Stimulated activated CD4-positive, alpha-beta T cell treated with anti-CD3 and anti-CD28 coated beads, TNF-alpha, amount 100 ng/mL, for 1 hour (primary cell): ENCODE measurements at places on chromosomes 13 and 19.

- no peak for DNase-seq
Observed at GRCh38 chr19:50207730-50208129, 4.3 kb downstream of the MYH14 start.

GRCh38 chr19:51466723-51467122 is 8.5 kb upstream of the SIGLEC8 start:
- DNase-seq, result no peak

GRCh38 chr13:36006347-36006746 is 124.8 kb downstream of the DCLK1 start:
- DNase-seq, result no peak

DNA sequence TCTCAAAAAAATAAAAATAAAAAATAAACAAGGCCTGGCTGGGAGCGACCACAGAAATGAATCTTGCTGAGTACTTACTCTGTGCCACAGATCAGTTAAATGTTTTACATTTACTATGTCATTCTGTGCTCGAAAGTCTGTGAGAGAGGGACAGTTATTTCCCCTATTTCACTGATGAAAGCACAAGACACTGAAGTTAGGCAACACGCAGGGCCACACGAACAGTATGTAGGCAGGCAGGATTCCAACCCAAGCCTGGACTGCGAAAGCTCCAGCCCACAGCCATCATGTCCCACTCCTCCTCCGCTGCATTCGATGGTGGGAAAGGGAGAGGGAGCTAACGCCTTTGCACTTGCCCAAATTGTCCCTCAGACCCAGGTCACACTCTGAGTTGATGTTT is 34.2 kb downstream of the RUBCNL start:
- DNase-seq, result no peak

DNA sequence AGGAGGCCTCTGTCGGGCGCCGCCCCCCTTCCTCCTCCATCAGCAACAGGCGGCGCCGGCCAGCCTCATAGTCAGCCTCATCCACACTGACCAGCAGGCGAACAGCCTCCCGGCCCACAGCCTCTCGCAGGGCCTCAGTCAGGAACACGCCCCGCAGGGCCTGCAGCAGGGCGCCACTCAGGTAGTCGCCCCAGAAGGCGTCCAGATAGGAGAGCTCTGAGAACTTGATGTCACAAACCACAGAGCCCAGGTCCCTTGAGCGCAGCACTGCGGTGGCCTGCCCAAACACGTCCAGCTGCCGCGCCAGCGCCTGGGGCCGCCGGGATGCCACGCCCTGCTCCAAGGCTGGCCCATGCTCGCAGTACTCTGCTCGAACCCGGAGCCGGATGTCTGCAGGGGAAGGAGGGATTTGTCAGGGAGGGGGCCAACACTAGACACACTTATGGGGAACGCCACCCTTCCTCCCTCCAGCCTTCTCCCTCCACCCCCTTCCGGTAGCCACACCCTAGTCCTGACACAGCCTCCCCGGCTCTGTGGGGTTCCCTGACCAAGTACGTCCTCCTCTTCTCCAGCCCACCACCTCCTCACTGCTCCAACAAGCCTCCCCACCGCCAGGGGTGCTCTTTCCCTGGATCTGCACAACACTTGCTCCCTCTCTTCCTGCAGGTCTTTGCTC is 17.9 kb downstream of the DEDD2 start:
- no peak for DNase-seq

DNA sequence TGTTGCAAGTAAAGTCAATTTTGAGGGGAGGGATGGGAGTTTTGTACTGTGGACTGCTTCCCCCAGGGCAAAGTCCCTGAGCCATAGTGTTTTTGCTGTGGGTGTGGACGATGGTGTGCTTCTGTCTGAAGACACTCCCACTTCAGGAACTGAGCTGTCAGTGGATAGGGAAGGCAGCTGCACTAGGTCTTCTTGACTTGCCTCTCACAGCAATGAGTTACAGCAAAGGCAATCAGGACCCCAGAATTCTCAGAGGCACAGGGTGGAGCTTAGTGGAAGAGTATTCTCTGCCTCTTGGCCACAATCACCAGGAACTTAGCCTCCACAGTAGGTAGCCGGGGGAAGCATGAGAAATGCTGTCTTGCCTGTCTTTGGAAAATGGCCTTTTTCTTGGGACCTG is 1416.6 kb upstream of the MIR17HG start:
- no peak for DNase-seq

DNA sequence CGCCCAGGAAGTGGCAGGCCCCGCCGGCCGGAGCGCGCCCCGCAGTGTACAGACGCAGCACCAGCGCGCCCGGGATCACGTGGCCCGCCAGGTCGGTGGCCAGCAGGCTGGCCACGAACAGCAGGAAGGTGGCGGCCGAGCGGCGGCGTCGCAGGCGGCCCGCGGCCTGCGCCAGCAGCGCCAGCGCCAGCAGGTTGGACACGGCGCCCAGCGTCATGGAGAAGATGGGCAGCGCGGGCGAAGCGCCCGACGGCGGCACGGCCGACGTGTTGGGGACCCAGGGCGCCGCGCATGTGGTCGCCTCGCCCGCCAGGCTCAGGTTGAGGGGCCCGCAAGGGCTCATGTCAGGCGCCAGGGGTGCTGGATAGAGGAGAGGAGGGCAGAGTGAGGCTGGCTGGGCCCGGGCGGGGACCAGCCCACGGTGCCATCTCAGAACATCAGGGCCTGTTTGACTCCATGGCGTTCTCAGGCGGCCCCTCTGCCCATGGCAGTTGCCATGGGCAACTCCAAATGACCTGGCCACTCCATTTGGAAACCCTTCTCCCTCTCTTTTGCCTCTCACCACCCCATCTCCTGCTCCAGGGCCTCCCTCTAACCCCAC is 1.1 kb downstream of the PTGER1 start:
- DNase-seq, result no peak

DNA sequence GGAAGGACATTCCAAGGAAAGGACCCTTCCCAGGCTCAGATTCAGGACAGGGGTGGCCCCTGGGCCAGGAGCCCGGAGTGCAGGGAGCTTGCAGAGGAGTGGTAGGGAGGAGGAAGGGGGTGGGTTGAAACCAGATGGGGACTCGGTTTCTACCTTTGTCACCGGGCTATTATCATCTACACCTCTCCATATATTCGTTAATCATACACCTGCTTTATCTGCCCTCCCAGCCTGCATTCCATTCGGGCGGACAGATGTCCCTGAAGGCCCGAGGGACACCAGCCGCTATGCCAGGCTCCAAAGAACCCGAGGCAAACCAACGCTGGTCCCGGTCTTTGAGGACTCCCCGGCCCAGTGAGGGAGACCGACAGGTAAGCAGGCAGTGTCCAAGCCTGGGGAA is 15.5 kb upstream of the MYH14 start:
- no peak for DNase-seq

GRCh38 chr19:47124937-47125668 is 5.5 kb upstream of the SAE1 start:
- no peak for DNase-seq

DNA sequence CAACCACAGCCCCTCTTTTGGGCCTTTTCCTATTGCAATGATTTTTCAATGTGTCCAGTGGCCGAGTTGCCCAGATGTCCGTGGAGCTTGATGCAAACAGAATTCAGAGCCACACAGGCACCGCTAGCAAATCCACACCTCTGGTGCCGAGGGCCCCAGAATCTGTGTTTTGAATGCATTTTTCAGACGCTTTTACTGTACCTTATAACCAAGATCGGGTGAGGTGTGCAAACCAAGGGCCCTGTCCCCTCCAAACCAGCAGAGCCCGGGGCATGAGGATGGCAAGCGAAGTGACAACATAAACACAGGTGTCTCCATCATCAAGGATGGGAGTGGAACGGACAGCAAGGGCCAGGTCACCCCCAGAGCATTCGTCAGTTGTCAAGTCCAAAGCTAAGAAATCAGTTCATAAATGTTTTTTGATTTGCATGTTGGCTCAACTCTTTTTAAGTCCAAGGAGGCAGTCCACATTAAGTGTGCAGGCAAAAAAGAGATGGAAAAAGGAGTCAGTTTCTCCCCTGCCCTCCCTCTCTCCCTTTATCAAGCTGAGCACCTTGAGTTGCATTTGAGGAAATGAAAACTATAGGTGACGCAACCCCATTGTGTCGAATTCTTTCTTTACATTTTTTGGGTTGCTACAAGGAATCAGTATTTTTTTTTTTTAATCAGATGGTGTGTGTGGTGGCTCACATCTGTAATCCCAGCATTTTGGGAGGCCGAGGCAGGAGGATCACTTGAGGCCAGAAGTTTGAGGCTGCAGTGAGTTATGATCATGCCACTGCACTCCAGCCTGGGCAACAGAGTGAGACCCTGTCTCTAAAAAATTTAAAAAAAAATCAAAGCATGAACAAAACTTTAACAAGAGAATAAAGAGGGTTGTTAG is 2.9 kb downstream of the CCDC8 start:
- no peak for DNase-seq

DNA sequence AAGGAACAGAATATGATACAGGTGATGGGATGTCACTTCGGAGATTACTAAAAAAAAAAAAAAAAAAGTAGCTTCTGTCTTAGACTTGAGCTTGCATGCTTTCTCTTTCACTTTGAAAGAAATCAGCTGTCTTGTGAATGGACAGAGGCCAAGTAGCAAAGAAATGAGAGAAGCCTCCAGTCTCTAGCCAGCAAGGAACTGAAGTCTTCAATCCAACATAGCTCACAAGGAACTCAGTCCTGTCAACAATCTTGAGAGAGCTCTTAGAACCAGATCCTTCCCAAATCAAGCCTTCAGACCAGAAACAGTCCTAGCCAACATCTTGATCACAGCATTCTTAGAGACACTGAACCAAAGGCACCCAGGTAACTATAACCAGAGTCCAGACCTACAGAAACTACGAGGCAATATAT is 7.7 kb downstream of the N4BP2L2 start:
- DNase-seq, result no peak

GRCh38 chr13:33723365-33723764 is 94.6 kb upstream of the RFC3 start:
- no peak for DNase-seq

DNA sequence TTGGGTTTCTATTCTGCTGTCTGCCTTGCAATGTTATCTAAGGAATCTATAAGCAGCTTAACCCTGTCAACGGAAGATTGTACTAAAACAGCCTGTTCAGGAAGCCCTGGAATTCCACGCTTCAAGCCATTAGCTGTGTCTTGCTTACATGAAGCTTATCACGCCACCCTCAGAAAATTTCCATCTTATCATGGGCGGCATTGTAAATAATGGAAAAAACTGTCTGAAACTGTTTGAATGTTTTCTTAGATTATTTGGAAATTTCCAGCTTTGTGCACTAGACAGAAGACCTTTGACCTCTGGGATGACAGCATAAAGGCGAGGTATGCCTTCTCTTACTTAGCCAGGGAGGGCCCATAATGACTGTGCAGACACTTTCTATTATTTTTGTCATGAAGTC is 319.7 kb downstream of the KCNRG start:
- DNase-seq, result no peak

DNA sequence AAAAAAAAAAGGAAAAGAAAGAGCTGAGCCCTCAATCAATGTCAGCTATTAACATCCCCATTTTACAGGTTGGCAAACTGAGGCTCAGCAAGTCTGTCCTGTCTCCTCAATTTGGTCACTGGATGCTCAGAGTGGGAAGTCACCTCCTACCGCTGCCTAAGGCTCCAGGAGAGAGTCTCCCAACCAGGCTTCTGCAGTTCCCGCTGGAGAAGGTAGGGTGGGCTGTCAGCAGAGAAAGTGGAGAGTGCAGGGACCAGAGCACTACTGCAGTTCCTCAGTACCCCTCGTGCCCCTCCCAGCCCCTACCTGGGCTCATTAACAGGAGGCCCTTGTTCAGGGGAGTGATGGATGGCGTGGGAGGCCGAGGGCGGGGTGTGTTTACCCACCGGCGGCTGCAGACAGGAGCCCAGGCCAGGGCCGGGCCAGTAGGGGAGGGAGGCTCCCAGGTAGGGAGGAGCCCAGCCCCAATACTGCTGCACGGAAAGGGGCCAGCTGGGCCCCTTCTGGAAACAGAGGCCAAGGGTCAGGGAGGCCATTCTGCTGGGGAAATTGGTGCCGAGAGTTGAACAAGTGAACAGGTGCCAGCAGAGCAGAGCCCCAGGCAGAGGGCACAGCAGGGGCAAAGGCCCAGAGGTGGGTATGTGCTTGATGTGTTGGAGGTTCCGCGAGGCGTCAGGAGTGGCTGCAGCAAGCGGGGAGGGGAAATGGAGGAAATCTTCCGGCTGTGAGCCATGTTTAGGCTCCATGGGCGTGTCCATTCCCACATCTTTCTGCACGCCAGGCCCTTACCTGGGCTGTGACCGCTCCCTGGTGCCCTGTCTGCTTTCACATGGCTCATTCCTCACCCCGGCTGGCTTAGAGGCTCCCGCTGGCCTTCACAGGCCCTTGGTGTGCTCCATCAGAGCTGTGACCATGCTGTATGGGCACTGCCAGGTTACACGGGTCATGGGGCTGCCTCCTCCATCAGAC is 7.6 kb upstream of the COMP start:
- no peak for DNase-seq

DNA sequence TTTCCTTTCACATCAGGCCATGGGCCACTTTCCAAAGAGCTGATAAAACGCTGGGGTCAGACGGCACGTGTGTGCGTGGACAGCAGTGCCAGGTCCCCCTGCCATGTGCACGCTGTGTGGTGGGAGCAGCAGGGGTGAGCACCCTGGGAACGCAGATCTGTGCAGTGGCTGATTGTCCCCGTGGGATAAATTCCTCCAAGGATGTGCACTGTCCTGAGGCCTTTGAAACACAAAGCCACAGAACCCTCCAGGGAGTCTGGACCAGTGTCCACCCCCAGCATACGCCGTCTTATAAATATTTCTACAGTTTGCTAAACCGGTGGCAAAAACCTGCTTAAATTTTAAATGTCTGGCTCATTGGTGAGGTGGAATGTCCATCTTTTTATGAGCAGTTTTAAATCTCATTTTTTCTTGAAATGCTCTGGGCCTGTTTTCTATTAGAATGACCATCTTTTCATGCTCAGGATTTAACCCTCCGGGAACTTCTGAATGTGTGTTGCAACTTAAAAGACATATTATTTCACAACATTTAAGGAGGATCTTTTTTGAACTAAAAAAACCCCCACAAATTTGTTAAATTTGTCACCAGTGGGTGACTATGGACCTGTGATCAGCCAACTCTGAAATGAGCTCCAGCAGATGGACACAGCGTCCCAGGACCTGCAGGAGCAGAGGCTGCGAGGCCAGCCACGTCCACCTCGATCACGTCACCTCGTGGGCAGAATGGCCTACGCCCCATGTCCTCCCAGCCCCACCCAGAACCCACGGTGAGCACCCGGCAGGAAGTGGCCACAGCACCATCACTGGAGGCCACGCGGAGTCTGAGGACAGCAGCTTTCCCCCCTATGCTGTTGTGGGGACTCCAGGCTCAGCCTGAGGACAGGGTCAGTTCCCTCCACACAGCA is 68.6 kb downstream of the RASA3 start:
- no peak for DNase-seq

- DNase-seq, result no peak
Observed at GRCh38 chr13:49369866-49370265, 74.0 kb downstream of the CAB39L start.

GRCh38 chr19:45758921-45759320 is 10.1 kb downstream of the SIX5 start:
- DNase-seq, result no peak

DNA sequence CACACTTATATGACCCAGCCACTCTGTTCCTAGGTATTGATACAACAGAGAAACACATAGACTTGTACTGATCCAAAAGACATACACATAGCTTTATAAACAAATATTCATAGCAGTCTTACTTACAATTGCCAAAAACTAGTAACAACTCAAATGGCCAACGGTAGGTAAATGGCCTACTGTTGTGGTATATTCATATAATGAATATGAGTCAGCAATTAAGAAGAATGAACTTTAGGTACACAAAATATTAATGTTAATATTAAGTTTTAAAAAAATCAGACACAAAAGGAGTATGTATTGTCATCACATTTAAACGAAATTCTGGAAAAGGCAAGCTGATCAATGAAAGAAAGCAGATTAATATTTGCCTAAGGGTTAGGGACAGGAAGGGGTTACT is 19.7 kb downstream of the KPNA3 start:
- no peak for DNase-seq
